Posterior vena cava (tissue), 2 donors: ENCODE measurements at places on chromosomes 13 and 19. TPM values are rescaled to one million over a fixed set of nuclear protein-coding genes. Genes with fewer than 3 reads are reported as not detected.

OR7C1 gene
- not detected for total RNA-seq

DNA sequence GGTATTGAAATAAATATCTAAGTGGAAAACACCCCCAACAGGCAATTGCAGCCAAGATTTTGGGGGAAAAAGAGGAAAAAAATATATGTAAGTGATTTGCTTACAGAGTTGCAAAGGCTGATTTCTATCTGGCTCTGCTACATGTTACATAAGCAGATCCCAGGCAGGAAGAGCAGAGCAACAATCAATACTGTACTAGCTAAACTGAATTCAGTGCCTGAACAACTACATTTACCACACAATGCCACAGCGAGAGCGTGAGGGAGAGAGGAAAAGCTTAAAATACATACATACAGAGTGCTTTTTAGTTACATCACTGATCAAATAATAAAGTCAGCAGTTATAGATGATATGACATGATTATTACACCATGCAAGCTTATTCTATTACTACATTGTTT is 665.6 kb upstream of the ARGLU1 start:
- no peak for DNase-seq

CALR3 gene
- total RNA-seq = not detected

- no peak for DNase-seq
Observed at GRCh38 chr19:30909216-30909615, 440.0 kb downstream of the TSHZ3 start.

GRCh38 chr19:50333737-50334617 is 4.8 kb upstream of the KCNC3 start:
- DNase-seq = peak; percentile 90

CLDN10 gene
- not detected for total RNA-seq

WDR88 gene
- not detected for total RNA-seq

DNA sequence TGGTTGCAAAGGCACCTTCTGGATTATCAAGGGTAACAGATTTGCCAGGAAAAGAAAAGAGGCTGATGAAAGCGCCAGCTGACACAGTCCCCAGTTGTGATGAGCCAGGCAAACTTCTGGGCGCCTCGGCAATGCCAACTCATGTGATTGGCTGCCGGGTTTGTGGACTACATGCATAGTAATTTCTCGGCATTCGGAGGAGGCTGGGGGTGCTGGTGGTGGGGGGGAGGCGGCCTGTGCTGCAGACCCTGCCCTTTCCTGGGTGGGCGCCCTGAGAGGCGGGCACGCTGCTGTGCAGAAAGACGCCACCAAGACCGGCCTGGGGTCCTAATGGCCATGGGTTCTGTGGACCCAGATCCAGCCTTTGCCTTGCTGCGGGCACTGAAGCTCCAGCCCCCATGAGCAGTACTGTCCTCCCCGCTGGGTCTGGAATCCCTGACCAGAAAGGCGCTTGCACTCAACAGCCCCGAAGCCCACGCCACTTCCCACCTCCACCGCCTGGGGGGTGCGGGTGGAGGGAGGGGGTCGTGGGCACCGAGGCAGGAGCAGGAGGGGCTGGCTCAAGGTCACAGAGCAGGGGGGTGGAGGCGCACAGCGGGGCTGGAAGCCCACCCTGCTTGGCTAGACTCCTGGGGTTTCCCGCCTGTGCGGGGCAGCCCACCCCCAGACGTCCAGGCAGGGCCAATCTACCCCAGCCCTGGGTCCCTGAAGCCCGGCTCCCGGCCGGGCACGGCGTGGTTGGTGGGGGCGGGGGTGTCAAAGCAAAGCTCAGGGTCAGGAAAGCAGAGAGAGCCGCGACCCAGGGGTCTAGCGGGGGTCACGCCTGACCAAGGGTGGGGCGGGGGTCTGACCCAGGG is 1.0 kb downstream of the DIRAS1 start:
- DNase-seq = peak; percentile 73

DNA sequence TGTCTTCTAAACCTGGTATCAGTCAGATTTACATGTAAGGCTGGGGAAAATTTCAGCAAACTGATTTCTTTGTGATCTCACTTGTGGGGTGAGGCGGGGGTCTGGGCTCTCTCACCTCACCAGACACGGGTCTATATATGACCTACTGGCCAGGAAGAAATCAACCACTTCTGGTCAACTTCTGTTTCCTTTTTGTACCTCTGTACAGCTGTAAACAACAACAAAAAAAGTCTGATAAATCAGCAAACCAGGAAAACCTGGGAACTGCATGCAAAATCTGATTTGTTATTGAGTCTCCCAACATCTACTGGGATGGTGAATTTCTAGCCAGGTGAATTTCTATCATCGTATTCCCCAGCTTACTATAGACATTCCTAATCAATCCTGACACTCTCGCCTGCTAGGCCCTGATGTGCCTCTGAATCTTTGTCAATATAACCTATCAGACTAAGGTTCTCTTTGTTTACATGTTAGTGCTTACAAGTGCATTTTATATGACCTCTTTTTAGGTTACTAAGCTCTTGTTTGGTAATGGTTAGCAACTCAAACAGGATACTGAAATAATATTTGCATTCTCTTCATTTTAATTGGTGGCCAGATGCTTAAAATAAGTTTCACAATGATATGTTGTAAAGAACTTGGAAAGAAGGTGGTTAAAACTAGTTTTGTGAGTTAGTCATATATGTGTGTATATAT is 77.7 kb downstream of the LRRC63 start:
- DNase-seq = no peak

GRCh38 chr19:35549879-35550523 is 4.6 kb downstream of the TMEM147 start:
- DNase-seq = no peak

PLK5 gene
- total RNA-seq = not detected

- no peak for DNase-seq
Observed at GRCh38 chr13:20782116-20782708, 8.5 kb upstream of the EEF1AKMT1 start.

DNA sequence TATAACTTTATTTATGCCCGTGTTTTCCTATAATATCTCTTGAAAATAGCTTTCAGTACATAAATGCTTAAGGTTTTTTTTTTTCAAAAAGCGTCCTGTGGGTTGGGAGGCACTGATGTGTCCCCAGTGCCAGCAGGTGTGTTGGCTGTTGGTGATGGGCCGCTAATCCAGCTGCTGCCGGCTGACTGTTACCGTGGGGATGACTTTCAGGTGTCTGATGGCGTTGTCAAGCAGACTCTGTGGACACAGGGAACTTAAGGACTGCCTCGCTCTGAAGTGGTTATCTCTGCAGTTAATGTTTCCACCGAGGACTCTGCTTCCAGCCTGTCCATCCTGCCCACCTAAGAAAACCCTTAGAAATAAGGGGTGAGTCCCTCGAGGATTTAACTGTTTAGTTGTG is 94.5 kb downstream of the ANKRD10 start:
- DNase-seq = no peak

DNA sequence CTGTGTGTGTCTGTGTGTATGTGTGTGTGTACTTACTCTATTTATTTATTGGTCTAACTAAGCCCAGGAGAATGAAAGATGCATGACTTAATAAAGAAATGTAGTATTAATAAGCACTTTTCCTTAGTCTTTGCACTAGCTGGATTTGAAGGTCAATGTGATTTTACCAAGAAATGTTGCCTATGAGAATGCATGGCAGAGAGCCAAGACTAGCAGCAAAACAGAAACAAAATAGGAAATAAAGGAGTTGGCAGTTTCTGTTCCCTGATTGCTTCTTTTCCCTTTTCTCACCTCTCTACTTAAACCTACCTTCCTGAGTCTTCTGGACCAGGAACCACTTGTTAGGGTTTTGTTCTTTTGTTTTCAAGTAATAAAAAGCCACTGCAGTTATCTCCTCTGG is 286.1 kb downstream of the KCTD12 start:
- DNase-seq = no peak

- peak; percentile 89 for DNase-seq
Observed at GRCh38 chr19:54114340-54115108, 933 bp downstream of the TFPT start.

GRCh38 chr19:6273701-6274601 is 5.8 kb downstream of the MLLT1 start:
- peak; percentile 97 for DNase-seq

PNMA8A gene
- 7.8 TPM for total RNA-seq

GRCh38 chr19:16199275-16199932 is 1.7 kb downstream of the AP1M1 start:
- DNase-seq = no peak

DNA sequence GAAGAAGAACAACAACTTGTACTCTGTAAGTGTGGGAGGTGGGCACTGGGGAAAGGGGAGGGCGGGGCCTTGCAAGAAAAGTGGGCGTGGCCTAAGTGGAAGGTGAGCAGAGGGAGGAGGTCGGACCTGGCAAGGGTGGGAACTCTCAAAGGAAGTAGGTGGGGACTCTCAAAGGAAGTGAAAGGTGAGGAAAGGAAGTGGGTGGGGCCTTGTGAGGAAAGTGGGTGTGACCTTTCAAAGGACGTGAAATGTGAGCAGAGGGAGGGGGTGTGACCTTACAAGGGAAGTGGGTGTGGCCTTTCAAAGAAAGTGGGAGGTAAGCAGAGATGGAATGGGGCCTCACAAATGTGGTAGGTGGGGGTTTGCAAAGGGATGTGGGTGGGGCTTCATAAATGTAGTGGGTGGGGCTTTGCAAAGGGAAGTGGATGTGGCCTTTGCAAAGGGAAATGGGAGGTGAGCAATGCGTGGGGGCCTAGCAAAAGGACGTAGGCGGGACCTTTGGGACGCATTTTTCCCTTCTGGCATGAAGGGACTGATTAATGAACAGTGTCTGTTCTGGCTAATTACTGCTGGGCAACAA is 25.9 kb downstream of the ACSBG2 start:
- DNase-seq = no peak

DNA sequence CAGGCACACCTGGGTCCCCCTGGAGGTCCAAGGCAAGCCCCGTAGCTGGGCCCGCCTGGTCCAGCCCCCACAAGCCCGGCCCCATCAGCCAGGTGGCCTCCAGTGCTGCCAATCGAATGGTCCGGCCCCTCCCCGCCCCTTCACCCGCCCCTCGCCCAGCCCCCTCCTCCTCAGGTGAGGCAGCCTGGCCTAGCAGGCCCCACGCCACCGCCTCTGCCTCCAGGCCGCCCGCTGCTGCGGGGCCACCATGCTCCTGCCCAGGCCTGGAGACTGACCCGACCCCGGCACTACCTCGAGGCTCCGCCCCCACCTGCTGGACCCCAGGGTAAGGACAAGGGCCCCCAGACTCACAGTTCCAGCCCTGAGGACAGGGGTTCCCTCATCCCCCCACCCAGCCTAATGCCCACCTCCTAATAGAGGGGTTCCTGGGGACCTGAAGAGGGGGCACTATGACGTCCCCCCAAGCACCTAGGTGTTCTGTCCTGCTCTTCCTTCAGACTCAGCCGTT is at the start of gene HPN:
TSS of gene HPN (plus strand) at position 174 of the 508 bp plus-strand sequence. CDS start 786 bp downstream, outside the sequence.
- no peak for DNase-seq

DNA sequence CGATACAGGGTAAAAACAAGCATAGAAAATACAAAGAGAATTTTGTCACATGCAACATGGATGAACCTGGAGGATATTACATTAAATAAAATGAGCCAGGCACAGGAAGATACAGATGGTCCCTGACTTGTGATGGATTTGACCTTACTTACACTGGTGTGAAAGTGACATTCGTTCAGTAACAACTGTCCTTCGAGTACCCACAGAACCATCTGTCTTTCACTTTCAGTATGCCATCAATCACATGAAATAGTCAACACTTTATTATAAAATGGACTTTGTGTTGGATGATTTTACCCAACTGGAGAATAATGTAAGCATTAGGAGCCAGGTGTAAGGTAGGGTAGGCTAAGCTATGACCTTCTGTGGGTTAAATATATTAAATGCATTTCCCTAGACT is 51.5 kb downstream of the ZNF787 start:
- no peak for DNase-seq

DNA sequence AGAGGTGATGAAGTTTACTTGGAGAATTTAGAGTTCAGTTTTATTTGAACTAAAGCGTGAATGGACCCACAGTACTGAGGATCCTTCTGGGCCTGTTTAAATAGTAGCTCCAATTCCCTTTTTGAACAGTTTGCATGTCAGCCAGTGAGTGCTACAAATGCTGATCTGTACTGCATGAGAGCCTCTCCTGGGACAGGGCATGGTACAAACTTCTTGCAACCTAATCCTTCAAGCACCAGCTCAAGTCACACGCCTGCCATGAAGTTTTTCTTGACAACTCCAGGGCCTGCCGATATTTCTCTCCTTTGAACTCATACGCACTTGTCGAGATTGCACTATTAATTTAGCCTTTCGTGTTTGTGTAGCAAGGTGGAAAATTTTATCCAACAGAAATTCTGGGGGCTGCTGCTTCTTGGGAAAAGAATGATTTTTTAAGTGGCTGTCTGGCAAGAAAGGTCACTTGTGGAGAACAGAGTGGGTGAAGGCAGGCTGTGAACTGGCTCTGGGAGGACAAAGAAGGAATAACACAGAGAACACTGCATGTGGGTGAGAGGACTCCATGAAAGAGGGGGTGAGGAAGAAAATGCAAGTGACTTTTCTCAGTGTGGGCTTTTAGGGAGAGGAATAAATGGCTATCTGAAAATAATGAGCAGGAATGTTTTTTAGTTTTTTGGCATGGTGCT is 192.5 kb downstream of the NDFIP2 start:
- DNase-seq = no peak

KASH5 gene
- total RNA-seq = not detected

DNA sequence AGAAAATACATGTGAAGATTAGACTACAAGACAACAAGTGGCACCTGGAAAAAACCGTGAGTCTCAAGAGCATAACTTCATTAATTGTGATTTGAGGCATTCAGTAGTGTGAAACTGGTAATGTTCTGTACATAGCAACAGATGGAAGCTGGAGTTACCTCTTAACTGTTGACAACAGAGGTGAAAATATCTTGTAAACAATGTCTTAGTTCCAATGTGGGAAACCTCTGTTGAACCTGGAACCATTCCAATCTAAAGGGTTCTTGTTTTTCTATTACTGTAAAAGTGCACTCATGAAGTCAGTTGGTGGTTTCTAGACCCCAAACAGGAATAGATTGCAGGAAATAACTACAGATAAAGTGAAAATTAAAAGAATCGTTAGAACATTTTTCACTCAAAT is 728.4 kb downstream of the SLITRK1 start:
- no peak for DNase-seq

DNA sequence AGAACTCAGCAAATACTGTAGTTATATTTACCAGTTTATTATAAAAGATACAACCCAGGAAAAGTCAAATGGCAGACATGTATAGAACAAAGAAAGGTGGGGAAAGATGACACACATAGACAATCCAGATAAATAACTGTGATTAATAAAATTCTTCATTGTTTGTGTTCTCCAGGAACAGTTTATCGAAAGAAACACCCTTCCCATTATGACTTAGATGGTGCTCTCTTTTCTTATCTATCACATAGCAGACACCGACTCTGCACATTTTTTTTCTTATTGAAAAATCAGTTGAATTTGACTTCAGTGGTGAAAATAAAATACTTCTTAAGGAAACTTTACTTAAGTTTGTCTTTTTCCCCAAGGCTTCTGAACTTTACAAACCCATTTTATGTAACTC is 6.2 kb downstream of the ZNF708 start:
- DNase-seq = no peak

GRCh38 chr13:32174366-32174765 is 140.8 kb downstream of the ZAR1L start:
- no peak for DNase-seq

GRCh38 chr13:73248711-73249580 is 190.1 kb downstream of the KLF5 start:
- DNase-seq = no peak

- DNase-seq = no peak
Observed at GRCh38 chr19:49520705-49521319, 7.0 kb upstream of the RCN3 start.

GRCh38 chr13:24261566-24261965 is 47.8 kb upstream of the C1QTNF9 start:
- no peak for DNase-seq

FAM83E gene
- not detected for total RNA-seq

GRCh38 chr19:56900573-56901097 is 60.1 kb upstream of the PEG3 start:
- no peak for DNase-seq

GRCh38 chr13:50990818-50991506 is 81.4 kb downstream of the RNASEH2B start:
- DNase-seq = peak; percentile 86
